ENCODE measurements at places on chromosomes 11 and 22. TPM values are rescaled to one million over a fixed set of nuclear protein-coding genes. Genes with fewer than 3 reads are reported as not detected.

CAT gene
- 19.3 TPM for total RNA-seq

GRCh38 chr11:86743223-86744118 is 56.9 kb upstream of the PRSS23 start:
- ATAC-seq: peak; percentile 83

- peak; percentile 31 for ATAC-seq
Observed at GRCh38 chr22:43921370-43921769, 2.2 kb upstream of the PNPLA3 start.

- no peak for ATAC-seq
Observed at GRCh38 chr11:126874276-126874675, 126.3 kb downstream of the KIRREL3 start.

DNA sequence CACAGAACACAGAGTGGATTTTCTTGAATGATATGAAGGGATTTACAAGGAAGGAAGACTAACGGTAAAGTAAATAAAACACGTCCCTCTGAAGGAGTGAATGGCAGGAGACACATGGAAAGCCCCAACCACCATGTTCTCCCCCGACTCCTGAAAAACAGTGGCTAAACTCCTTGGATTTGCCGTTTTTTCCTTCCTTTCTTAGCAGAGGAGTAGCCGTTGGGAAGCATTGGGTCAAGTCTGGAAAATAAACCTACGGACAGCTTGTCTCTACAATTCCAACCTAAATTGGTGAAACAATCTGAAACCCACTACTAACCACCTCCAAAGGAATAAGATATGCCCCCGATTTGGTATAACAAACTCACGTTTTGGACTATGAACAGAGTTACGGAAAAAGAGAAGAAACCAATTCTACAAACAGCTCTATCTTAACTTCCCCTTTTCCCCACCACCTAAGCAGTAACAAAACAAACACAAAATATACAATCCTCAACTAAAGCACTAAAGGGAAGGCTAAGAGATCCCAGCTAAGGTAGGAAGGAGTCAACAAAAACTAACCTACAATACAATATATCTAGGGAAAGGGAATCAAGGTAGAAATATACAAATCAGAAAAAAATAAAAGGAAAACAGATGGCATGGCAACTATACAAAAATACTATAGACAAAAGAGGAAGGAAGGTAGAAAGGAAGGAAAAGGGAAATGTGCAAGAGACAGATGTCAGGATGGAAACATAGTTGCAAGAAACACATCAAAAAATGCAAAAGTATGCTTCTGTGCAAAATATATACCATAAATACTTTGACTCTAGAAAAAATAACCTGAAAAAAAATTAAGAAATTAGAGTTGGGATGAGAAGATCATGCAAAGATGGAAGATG is 43.8 kb upstream of the LYVE1 start:
- ATAC-seq: no peak

DNA sequence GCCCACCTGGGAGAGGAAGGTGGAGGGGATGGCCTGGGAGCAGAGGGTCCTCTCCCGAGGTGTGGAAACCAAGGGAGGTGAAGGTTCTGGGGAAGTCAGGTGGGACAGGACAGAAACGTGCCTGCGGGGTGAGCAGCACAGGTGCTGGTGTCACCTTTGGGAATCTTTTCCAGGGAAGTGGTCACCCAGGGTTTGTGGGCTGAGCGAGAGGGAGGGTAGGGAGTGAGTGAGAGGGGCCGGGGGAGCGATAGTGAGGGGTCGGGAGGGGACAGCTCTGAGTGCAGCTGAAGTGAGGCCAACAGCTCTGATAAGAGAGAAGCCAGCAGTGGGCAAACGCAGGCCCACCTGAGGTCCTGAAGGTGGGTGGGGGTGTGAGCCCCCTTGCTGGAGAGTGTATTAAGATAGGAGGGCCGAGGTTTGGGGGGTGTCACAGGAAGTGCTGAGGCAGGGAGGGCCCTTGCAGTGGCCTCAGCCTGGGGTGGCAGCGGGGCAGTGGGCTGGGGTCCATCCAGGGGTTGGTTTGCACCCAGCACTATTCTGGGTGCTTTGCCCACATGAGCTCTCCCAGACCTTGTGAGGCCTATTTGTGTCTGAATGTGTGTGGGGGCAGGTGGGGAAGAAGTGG is 1.6 kb upstream of the SHANK3 start:
- no peak for ATAC-seq

- no peak for ATAC-seq
Observed at GRCh38 chr11:6900327-6900999, 8.2 kb upstream of the OR2D2 start.

Data from esophagus mucosa (tissue), 1 donor.